ENCODE measurements at places on chromosomes 6 and 20.

- DNase-seq: no peak
Measured at GRCh38 chr6:35686873-35687555, 1.7 kb downstream of the FKBP5 start.

- DNase-seq: no peak
Measured at GRCh38 chr20:49349078-49349477, 71.2 kb upstream of the ZNFX1 start.

- no peak for DNase-seq
Measured at GRCh38 chr6:1629316-1629715, 19.6 kb downstream of the FOXC1 start.

DNA sequence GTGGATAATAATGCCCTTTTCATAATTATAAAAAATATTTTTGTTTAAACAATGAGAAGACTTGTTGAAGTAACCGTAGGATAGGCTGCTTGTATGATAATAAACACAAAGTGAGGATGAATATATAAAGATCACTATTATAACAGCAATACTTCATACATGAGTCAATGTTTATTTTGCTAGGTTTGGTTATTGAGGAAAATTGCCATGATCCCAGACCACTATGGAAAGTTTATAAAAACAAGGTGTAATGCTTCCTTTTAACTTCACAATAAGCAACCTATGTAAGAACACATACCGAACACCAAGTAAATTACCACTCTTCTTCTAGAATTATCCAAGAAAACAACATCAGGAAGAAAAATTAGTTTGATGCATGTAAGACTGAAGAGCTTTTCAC is 495.3 kb upstream of the RNF217 start:
- no peak for DNase-seq
